Thymus (tissue), 14 donors: ENCODE measurements at places on chromosomes 2 and 18. TPM values are rescaled to one million over a fixed set of nuclear protein-coding genes. Genes with fewer than 3 reads are reported as not detected.

Gene KYNU
- total RNA-seq, result 6.6 TPM

Gene C2orf72
- total RNA-seq, result 0.05 TPM

Gene ALPI
- total RNA-seq, result 0.19 TPM

Gene CD28
- 42.8 TPM for total RNA-seq

Gene LTBP1
- 17.7 TPM for total RNA-seq

Gene CTAGE1
- not detected for total RNA-seq

Gene FLACC1
- total RNA-seq, result 1.7 TPM

Gene DTNB
- 7.6 TPM for total RNA-seq

Gene TMEM37
- 0.52 TPM for total RNA-seq

Gene CCT4
- 179 TPM for total RNA-seq

Gene EIF2B4
- 30.5 TPM for total RNA-seq

Gene CRYGC
- total RNA-seq, result not detected

Gene ANKRD30B
- total RNA-seq, result not detected

Gene SP140
- 6.6 TPM for total RNA-seq

Gene PCBP1
- total RNA-seq, result 45.9 TPM

Gene SCYGR7
- total RNA-seq, result not detected

Gene FAM161A
- 2.2 TPM for total RNA-seq

Gene IER3IP1
- total RNA-seq, result 14.1 TPM

Gene TBR1
- 0.05 TPM for total RNA-seq

Gene CABLES1
- 5.1 TPM for total RNA-seq

Gene C2orf66
- total RNA-seq, result 0.05 TPM

Gene GAL3ST2
- total RNA-seq, result 0.09 TPM

Gene UGT1A4
- 0.09 TPM for total RNA-seq

Gene KLHL30
- 0.05 TPM for total RNA-seq

Gene ERMN
- total RNA-seq, result 0.71 TPM

Gene VSNL1
- 0.47 TPM for total RNA-seq

Gene MOGAT1
- total RNA-seq, result not detected

Gene REG3A
- 0.05 TPM for total RNA-seq

Gene PLCD4
- total RNA-seq, result 0.57 TPM

Gene ZNF519
- 7.7 TPM for total RNA-seq

Gene EPB41L3
- total RNA-seq, result 17.8 TPM

Gene AGXT
- 0.14 TPM for total RNA-seq

Gene PCARE
- 0.09 TPM for total RNA-seq

Gene GALNT5
- total RNA-seq, result 0.33 TPM

Gene DOK6
- 0.57 TPM for total RNA-seq

Gene TTN
- 5.4 TPM for total RNA-seq

Gene VWC2L
- total RNA-seq, result not detected

Gene UNC50
- total RNA-seq, result 46.1 TPM

Gene NAT8
- not detected for total RNA-seq

Gene GNLY
- total RNA-seq, result 1.7 TPM

Gene RIT2
- not detected for total RNA-seq

Gene HOXD1
- total RNA-seq, result 0.09 TPM

Gene KCNG3
- 2.3 TPM for total RNA-seq

Gene SPEG
- 1.3 TPM for total RNA-seq

Gene SPAG16
- total RNA-seq, result 45.0 TPM

Gene PTPN4
- total RNA-seq, result 53.0 TPM

Gene LGALSL
- 1.7 TPM for total RNA-seq

Gene RGPD3
- total RNA-seq, result 3.9 TPM

Gene LRP2
- total RNA-seq, result 0.05 TPM

Gene PGAP1
- 4.2 TPM for total RNA-seq

Gene CDK15
- 0.19 TPM for total RNA-seq

Gene MAP3K19
- total RNA-seq, result 0.05 TPM

Gene MARCO
- total RNA-seq, result 4.2 TPM
